AG04449 (cell line): ENCODE measurements at places on chromosomes 2 and 18.

GRCh38 chr2:214807653-214808052 lies 1.8 kb downstream of the BARD1 start:
- no peak for DNase-seq

DNA sequence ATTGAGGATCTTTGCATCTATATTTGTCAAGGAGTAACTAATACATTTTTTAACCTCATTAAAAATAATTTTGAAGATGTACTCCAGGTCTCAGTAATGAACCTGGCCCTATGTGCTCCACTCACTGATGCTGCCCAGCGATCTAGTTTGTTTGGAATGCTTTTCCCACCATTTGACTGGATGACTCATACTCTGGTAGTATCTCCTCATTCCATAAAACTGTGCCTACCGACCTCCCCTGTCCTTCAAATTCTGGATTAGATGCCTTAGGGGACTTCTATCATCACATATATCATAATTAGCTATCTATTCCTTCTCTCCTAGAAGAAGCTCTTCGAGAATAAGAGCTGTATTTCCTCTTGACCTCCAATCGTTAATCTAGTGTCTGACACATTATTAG lies 83.8 kb downstream of the FAM117B start:
- peak; percentile 9 for DNase-seq

DNA sequence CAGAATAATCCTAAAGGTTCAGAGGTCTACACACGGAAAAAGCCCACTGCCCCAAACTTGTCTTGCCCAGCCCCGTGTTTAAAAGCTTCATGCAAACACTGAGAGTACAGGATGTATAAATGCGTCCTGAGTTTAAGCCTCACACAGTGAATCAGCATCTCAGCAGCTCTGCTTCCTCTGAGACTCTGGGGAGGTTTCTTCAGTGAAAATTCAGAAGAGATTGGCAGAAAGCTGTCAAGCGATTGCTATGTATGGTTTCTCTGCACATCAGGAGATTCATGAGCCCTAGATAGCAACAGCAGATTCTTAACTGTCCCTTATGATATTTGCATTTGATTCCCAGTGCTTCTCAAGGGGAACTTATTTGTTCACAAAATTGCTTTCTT lies 27.1 kb downstream of the CRACDL start:
- DNase-seq, result no peak

GRCh38 chr2:228987441-228988155 lies 283.5 kb downstream of the PID1 start:
- DNase-seq, result no peak

DNA sequence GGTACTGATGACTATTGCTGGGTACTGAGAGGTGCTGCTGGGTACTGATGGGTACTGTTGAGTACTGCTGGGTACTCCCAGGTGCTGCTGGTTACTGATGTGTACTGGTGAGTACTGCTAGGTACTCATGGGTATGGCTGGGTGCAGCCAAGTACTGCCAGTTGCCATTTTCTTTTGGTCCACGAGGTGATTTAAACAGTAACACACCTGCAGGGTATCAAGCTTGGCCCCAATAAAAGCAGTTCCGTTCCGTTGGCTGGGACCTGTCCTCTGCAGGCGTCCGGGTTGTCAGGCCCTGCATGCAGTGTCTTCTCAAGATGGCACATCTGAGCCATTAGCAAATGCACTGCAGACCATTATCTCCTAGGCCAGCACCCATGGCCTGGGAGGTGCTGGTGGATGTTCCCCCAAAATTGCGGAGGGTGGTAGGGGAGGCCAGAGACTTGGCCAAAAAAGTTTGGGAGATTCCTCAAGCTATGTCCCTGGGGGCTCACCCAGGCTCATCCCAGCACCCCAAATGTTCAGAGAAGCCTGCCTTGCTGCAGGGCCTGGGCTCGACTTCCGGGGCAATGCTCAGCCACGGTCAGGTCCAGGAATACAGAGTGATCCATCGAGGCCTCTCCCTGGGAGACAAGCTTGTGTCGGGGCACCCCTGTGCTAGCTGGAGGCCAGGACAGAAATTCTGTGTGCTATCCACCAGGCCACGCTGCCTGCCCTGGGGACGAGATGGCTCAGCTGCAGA lies 165.2 kb downstream of the TWIST2 start:
- no peak for DNase-seq

GRCh38 chr2:240136671-240137292 lies 677 bp upstream of the COPS9 start:
- no peak for DNase-seq

DNA sequence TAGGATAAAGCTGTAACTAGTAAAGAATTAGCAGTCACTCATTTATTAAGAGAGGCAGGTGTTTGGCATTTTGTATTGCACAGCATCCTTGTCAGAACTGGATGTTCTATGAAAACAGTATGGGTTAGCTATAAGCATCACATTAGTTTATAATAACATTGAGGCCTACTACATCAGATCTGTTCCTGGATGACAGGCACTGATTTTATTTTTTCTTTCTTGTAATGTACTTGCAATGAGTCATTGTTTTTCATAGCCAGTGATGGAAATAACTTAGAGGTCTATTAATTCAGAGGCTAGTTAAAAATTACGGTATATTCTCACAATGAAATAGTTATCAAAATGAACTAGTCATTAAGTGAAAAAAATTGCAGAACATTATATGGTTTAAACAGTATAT lies 13.0 kb upstream of the RMDN2 start:
- DNase-seq, result no peak

DNA sequence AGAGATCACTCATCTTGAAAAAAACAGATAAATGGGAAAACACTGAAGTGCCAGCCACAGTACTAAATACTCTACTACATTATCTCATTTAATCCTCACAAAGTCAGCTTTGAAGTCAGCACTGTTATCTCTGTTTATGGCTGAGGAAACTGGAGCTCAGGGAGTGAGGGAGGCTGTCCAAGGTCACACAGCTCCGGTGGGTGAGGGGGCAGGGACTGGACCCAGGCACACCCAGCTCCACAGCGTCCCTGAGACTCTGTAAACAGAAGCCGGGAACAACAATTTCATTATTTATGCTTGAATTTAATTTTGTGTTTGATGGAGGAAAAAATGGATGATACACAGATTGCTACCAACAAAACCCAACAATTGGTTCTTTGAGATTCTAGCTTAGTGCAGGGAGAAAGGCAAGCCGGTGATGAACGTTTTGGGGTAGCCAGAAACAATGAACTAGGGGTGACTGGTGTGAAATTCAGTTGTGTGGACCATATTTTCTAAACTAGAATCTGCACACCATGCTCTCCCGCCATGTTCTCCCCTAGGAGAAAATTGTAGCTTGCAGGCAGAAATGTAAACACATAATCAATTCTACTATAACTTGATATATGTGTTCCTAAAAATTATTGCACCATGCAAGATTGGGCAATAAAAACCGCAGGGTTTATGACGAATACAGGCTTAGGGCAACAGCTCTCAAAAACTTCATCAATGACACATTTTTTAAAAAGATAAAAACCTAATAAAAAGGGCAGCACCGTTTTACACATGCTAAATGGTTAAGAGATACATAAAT lies at the start of gene GREB1:
GREB1 (plus strand) TSS at position 768 of the 793 bp plus-strand sequence. CDS start 22,570 bp downstream, outside the sequence.
- no peak for DNase-seq
